ENCODE measurements at places on chromosomes 12 and 14. TPM values are rescaled to one million over a fixed set of nuclear protein-coding genes. Genes with fewer than 3 reads are reported as not detected.

Gene SNAPC1
- 11.6 TPM for total RNA-seq

DNA sequence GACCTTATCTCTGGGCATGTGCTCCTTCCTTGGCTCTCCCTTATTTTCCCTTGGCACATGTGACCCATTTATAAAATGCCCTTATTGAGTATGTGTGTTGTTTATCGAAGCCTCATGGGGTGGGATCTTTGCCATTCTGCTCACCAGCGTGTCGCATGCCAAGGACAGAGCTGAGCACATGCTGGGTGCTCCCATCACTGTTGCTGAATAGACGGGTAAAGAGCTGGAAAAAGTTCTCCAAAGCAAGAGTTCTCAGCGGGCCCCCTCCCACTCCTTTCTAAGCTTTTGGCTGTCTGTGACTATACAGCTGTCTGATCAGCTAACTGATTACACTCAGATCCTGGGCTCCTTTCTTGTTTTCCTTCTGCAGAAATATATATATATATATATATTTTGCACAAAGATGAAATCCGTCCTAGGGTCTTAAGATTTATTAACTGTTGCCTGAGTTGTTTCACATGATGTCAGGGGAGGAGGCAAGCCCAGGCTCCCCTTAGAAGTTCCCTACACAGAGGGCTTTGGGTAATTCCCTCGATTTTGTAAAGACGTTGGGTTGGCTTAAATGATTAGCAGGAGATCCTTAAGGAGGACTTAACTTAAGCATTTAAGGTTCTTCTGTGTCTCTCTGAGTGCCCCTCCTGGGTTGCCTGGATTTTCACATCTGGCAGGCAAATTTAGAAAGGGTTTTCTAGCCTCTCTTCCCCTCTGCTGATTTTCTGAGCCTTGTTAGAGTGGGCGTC, 71.6 kb downstream of the TMEM132C start:
- DNase-seq, result no peak

GRCh38 chr14:64824471-64824870, 55.2 kb downstream of the SPTB start:
- DNase-seq, result no peak

DNA sequence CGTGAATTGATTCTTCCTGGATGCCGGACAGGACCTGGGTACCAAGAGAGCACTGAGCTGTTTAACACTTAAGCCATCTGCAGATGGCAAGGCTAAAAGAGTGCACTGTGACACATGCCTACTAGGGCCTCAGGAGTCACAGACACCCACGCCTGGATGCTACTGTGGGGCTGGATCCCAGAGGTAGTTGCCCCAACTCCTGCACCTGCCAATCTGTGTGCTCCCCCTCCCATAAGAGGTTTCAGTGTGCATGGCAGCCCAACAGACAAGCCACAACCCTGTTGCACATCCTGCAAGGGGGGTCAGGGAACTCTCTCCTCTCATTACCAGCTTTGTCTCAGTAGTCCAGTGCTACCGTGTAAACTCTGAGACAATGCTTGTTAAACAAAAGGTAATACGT, 169.0 kb downstream of the CEP128 start:
- no peak for DNase-seq

- DNase-seq, result no peak
Measured at GRCh38 chr12:132168311-132169031, 24.2 kb downstream of the NOC4L start.

DNA sequence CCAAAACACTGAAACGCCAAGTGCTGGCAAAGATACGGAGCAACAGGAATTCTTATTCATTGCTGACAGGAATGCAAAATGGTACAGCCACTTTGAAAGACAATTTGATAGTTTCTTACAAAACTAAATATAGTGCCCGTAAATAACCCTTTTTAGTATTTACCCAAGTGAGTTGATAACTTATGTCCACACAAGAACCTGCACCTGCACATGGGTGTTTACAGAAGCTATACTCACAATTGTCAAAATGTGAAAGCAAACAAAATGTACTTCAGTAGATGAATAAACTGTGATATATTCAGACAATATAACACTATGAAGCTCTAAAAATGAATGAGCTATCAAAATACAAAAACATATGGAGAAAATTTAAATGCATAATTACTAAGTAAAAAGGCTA, 86.6 kb downstream of the ATXN7L3B start:
- DNase-seq, result no peak

GRCh38 chr12:6699259-6699988, 1.2 kb downstream of the PIANP start:
- peak; percentile 57 for DNase-seq

DNA sequence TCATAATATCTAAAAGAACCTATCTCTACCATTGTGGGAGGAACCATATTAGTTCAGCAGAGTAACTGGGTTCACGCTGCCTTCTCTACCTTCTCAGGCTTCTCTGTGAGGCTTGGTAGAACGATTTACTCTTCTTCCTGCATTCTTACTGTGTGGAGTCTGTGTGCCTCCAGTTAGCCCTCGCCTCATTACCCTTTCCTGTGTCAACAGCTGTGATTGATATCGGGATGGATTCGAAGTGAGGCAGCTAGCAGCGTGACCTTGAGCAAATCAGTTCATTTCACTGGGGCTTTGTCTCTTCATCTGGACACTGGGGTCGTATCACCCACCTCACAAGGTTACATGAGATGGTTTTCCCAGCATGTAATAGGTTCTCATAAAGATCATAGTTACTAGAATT, 4.6 kb upstream of the VRK1 start:
- no peak for DNase-seq

DNA sequence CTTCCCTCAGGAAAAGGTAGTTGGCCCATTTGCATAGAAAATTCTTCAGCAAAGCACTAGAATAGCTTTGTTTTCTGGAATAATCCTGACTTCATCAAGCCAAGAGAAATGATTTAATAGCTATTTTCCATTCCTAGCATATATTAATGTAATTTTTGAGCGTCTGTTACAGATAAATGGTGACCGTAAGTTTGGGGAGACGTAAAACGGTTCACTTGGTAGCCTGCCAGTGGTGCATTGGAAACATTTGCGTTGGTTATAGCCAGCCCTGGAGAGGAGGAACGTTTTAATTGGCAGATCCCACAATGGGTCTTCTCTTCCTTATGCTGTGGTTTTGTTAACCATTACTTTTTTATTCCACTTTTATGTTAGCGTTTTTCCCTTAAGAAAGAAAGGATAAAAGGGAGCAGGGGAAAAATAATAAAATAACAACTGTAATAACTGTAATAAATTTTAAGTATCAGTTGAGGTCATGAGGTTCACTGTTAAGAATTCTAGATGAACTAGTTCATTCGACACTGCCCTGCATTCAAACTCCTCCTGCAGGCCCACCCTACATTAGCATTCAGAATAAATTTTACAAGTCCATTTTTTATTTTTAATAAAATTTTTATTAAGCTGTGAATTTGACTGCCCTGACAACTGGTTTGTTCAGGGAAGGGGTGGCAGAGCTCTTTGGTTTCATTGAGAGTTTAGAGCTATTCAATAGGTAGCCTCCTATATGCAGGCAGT, 300.7 kb downstream of the ERC1 start:
- DNase-seq, result no peak

DNA sequence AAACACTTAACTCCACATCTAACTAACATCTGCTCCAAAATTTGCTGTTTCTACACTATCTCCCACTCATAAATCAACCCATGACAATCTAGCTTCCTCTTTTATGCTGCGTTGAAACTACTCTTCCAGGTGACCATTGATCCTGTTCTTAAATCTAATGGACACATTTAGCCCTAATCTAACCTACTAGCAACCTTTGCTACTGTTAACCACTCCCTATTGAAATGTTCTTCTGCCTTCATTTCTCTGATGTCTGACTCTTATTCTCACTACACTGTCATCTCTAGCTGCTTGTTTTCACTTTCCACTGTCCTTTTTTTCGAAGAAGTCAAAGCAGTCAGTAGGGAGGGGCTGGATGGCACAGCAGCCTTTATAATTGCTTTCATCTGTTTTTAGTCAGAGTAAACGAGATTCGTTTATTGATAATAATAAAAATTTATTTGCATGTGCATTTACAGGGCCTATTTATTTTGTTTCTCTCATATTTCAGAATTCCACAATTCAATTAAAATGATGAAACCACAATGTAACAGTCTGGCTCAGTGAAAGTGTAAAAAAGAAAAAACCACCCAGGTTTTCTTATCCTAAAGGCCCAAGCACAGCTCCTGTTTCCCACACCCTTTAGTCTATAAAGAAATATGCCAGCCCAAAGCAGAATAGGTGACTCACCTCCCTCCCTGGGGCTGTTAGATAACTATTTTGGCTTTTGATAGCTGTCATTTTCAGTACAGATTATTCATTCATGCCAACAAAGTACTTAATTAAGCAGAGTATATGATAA, 44.9 kb downstream of the ATP2B1 start:
- no peak for DNase-seq

All from H7 (cell line).